Activated T-helper 17 cell treated with anti-CD3 and anti-CD28 coated beads, Interleukin-2, amount 50 U/mL, for 72 hours (primary cell): ENCODE measurements at places on chromosomes 1 and 21. TPM values are rescaled to one million over a fixed set of nuclear protein-coding genes. Genes with fewer than 3 reads are reported as not detected.

LEMD1 gene
- 0.61 TPM for total RNA-seq

CFAP107 gene
- total RNA-seq = not detected

CLDN17 gene
- total RNA-seq = not detected

- ATAC-seq = no peak
These were observed 33.2 kb upstream of the RUNX3 start for GRCh38 chr1:24963099-24963872.

DNA sequence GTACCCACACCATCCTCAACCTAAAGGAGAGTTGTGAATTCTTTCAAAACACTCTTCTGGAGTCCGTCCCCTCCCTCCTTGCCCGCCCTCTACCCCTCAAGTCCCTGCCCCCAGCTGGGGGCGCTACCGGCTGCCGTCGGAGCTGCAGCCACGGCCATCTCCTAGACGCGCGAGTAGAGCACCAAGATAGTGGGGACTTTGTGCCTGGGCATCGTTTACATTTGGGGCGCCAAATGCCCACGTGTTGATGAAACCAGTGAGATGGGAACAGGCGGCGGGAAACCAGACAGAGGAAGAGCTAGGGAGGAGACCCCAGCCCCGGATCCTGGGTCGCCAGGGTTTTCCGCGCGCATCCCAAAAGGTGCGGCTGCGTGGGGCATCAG lies 638 bp upstream of the OLIG2 start:
- no peak for ATAC-seq

GRCh38 chr1:43284065-43284464 lies 1.3 kb downstream of the C1orf210 start:
- ATAC-seq = no peak

DNA sequence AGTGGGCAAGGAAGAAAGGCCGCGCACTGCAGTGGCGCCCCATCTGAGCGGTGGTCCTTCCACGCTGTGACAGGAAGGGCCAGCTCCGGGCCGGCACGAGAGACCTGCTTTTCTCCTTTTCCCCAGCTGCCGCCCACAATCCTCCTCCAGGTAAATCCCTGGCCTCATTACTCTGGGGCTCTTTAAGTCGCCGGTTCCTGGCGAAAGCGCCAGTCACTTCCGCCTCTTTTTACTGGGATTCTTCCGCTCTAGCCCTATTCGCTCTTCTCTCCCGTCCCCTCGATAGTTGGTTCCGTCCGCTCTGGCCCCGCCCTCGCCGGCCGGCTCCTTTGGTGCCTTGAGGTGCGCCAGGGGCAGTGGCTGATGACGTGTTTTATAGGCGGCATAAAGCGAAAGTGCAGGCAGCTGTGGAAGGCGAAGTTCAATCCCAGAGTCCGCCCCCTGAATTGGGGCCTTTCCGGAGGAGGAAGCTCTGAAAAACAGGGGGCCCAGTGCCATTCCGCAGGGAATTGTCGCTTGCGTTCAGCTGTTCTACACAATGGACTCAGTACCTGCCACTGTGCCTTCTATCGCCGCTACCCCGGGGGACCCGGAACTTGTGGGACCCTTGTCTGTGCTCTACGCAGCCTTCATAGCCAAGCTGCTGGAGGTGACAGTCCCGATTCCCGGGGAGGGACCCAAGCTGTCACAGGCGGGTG lies 26.2 kb downstream of the MIA3 start:
- ATAC-seq = peak; percentile 99

- ATAC-seq = no peak
These were observed 97.6 kb downstream of the PDE4B start for GRCh38 chr1:65890201-65890843.

DNA sequence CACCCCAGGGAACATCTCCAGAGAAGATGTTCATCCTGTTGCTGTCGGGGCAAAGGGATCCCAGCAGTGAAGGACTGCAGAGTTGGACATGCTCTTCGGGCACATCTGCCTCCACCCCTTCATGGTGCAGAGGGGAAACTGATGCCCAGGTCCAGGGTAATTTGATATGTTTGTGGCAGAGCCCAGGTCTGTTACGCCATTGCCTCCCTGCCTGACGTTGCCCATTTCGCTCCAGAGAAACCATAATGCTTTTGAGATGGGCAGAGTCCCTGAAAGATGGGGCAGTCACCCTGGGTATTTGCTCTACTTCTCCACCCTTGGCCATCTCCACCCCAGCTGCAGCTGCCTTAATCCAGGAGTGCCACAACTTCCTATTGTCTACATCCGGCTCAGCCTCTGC lies 290.4 kb upstream of the POU3F1 start:
- no peak for ATAC-seq

DNA sequence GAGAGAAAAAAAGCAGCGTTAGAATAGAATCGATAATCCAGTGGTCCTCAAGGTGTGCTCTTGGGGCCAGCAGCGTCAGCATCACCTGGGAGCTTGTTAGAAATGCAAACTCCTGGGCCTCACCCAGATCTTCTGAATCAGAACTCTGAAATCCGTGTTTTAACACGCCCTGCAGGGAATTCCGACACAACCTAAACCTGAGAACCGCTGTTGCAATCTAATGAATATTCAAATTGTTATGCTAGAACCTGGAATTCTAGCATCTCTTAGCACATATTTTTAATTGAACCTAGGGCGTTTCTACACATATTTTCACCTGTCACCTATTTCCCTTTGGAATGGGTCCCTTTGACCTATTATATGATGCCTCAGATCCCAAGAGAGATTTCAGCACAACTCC lies 175.7 kb downstream of the PSMG1 start:
- ATAC-seq = no peak

- ATAC-seq = no peak
These were observed 1815.0 kb downstream of the MRPL39 start for GRCh38 chr21:23792300-23792699.

DNA sequence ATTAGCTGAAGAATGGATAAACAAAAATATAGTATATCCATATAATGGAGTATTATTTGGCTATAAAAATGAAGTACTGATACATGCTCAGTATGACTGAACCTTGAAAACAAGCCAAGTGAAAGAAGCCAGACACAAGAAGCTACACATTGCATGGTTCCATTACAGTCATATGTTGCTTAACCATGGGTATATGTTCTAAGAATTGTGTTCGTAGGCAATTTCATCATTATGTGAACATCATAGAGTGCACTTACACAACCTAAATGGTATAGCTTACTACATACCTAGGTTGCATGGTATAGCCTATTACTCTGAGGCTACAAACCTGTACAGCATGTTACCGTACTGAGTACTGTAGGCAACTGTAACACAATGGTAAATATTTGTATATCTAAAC lies 28.6 kb upstream of the FCAMR start:
- ATAC-seq = no peak

- no peak for ATAC-seq
These were observed 28.2 kb upstream of the DOCK7 start for GRCh38 chr1:62716397-62716796.

DNA sequence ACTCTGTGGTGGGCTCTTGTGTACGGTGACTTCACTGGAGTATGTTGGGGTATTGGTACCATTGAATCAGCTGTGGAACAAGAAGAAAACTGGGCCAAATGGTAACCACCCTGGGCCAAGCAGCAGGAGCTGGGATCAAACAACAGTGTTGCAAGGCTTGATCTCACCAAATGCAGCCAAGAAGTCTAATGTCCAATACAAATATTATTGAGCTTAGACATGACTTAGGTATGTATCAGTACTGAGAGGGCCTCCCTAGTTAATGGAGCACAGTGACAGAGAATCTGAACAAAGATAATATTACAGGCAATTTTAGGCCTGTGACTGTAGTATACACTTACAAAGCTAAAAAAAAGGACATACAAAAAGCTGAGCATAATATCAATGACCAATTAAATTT lies 604.8 kb downstream of the PLA2G4A start:
- no peak for ATAC-seq

DNA sequence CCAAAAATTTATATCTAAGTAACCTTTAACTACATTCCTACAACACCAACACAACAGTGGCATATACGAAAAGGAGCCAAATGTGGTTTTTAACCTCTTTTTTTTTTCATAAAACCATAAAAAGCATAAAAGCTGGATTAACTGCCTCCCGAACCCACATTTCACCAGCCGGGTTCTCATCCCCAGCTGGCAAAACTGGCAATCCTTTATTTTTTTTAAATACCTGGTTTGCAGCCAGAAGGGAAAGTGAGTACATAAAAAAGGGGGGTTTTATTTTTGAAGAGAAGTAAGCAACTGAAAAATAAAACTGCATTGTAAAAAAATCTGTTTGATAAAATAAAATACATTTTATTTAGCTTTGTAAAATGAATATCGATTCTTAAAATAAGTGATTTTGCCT lies 295.4 kb downstream of the AKT3 start:
- no peak for ATAC-seq
